ENCODE measurements at places on chromosomes 6 and 20. TPM values are rescaled to one million over a fixed set of nuclear protein-coding genes. Genes with fewer than 3 reads are reported as not detected.

The FRK gene
- total RNA-seq, result 0.02 TPM

The FOXA2 gene
- not detected for total RNA-seq

GRCh38 chr20:60136645-60137401 is 178.6 kb downstream of the CDH26 start:
- H3K36me3 ChIP-seq, result no peaks in the 10 kb centered on the region
- H3K4me1 ChIP-seq, result no peaks in the 10 kb centered on the region
- no peak overlapping the region for H3K4me3 ChIP-seq
- H3K27me3 ChIP-seq, result peaks cover 16% of the 10 kb centered on the region

The SPATA25 gene
- 0.48 TPM for total RNA-seq

DNA sequence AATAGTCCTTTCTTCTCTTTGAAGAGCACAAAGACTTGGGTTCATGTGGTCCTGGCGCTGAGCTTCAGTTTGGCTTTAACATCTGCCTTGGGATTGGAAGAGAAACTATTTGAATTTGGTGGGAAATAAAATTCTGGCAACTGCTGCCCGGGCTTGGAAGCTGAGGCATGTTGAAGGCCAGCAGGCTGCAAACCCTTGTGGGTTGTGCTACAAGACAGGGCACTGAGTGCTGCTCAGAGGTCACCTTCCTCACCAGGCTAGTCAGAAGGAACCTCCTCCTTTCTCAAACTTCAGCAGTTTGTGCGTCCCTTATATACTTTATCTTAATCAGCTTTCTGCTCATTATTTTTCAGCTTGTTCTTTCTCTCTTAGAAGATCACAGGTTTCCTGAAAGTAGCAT is 238.4 kb upstream of the TBX18 start:
- H3K36me3 ChIP-seq, result no peaks in the 10 kb centered on the region
- DNase-seq, result no peak
- no peak overlapping the region for H3K27ac ChIP-seq
- H3K27me3 ChIP-seq, result no peaks in the 10 kb centered on the region
- no peaks in the 10 kb centered on the region for H3K4me1 ChIP-seq

The MRAP2 gene
- total RNA-seq, result not detected

- H3K4me1 ChIP-seq, result peaks cover 66% of the 10 kb centered on the region
- H3K36me3 ChIP-seq, result peaks cover 18% of the 10 kb centered on the region
- H3K4me3 ChIP-seq, result peak overlapping the region; percentile 97
- peak overlapping the region; percentile 93 for H3K27ac ChIP-seq
These were observed 1.7 kb upstream of the DSTN start for GRCh38 chr20:17568045-17568788.

GRCh38 chr6:4078691-4079471 is at the start of gene FAM217A:
TSS of gene FAM217A (minus strand) at chr6:4079137. CDS start at chr6:4077414, 1,723 bp downstream.
- no peaks in the 10 kb centered on the region for H3K36me3 ChIP-seq
- no peaks in the 10 kb centered on the region for H3K27me3 ChIP-seq
- no peak within 1 kb of the TSS for H3K4me3 ChIP-seq
- no peak for DNase-seq

The ATP6V1G2 gene
- 3.6 TPM for total RNA-seq

GRCh38 chr20:31689141-31689540 is 33.5 kb downstream of the BCL2L1 start:
- H3K27me3 ChIP-seq, result no peaks in the 10 kb centered on the region
- H3K4me3 ChIP-seq, result no peak overlapping the region
- no peak overlapping the region for H3K27ac ChIP-seq
- peaks cover 32% of the 10 kb centered on the region for H3K36me3 ChIP-seq
- H3K4me1 ChIP-seq, result peaks cover 27% of the 10 kb centered on the region

DNA sequence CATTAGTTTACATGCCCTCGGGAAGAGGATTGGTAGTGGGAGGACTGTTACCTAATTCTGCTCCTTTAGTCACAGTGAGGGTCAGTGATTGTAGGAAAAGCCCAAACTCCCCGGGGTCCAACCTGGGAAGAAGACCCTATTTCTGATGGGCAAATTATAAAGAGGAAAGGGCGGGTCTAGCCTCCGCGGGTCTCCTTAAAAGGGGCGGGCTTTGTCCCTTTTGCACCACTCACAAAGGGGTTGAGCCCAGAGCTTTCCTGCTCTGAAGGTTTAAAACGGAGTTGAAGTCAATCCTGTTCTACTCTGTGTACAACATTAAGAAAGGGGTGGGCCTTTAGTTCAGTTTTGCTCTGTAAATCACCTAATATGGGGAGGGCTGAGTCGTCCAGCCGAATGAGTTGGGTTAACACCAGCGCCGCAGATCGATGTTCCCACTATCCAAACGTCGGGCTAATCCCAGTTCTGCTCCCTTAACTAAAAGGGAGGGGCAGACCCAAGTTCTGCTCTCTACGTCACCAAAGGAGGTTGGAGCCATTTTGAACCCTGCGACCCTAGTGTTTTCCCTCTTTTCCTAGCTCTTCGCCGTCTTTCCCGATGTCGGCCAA is 920 bp upstream of the RNF5 start:
- H3K4me1 ChIP-seq, result peaks cover 67% of the 10 kb centered on the region
- H3K36me3 ChIP-seq, result peaks cover 15% of the 10 kb centered on the region
- H3K27me3 ChIP-seq, result no peaks in the 10 kb centered on the region
- DNase-seq, result no peak

DNA sequence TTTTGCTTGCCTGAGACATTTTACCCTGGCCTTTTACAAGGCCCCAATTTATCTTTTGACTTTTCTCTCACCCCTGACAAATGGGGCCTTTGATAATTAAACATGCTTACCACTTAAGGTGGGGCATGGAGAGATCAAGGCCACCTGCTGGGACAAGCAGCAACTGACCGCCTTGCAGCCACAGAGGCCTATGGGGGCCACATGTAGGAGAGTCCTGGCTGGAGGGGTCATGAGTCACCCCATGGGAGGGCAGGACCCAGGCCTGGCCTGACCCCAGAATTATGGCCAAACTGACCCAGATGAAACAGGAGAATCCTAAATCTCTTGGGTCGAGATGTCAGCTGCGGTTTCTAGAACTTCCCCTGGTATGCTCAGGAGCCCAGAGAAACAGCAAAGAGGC is 8.5 kb upstream of the OCSTAMP start:
- no peak overlapping the region for H3K27ac ChIP-seq
- DNase-seq, result no peak
- H3K4me1 ChIP-seq, result peaks cover 20% of the 10 kb centered on the region
- H3K36me3 ChIP-seq, result no peaks in the 10 kb centered on the region
- peaks cover 6% of the 10 kb centered on the region for H3K27me3 ChIP-seq

- no peak overlapping the region for H3K4me3 ChIP-seq
- no peaks in the 10 kb centered on the region for H3K27me3 ChIP-seq
- H3K4me1 ChIP-seq, result no peaks in the 10 kb centered on the region
- peaks cover 29% of the 10 kb centered on the region for H3K36me3 ChIP-seq
- H3K27ac ChIP-seq, result no peak overlapping the region
- no peak for DNase-seq
These were observed 90.5 kb downstream of the ELOVL5 start for GRCh38 chr6:53258076-53258773.

DNA sequence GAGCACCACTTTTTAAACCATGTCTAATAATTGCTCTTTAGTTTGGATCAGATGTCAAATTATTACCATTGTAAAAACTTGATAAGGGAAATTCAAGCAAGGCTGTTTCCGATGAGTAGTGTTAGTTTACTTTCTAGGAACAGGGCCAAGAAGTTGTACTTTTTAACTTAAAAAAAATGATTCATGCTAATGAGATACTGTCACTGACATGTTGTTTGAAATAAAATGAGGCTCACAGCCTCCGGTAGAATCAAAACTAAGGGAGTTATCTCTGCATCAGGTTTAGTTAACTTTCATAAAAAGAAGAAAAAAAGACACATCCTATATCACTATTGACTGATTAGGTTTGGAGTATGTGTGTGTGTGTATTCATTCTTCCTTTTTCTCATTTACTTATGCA is 55.2 kb upstream of the SUPT3H start:
- no peaks in the 10 kb centered on the region for H3K27me3 ChIP-seq
- peak overlapping the region; percentile 54 for H3K4me3 ChIP-seq
- peak overlapping the region; percentile 46 for H3K27ac ChIP-seq
- peak; percentile 72 for DNase-seq
- peaks cover 26% of the 10 kb centered on the region for H3K36me3 ChIP-seq

GRCh38 chr20:52818491-52818890 is 153.7 kb upstream of the TSHZ2 start:
- H3K4me1 ChIP-seq, result no peaks in the 10 kb centered on the region
- no peak overlapping the region for H3K4me3 ChIP-seq
- no peak for DNase-seq
- no peaks in the 10 kb centered on the region for H3K27me3 ChIP-seq

DNA sequence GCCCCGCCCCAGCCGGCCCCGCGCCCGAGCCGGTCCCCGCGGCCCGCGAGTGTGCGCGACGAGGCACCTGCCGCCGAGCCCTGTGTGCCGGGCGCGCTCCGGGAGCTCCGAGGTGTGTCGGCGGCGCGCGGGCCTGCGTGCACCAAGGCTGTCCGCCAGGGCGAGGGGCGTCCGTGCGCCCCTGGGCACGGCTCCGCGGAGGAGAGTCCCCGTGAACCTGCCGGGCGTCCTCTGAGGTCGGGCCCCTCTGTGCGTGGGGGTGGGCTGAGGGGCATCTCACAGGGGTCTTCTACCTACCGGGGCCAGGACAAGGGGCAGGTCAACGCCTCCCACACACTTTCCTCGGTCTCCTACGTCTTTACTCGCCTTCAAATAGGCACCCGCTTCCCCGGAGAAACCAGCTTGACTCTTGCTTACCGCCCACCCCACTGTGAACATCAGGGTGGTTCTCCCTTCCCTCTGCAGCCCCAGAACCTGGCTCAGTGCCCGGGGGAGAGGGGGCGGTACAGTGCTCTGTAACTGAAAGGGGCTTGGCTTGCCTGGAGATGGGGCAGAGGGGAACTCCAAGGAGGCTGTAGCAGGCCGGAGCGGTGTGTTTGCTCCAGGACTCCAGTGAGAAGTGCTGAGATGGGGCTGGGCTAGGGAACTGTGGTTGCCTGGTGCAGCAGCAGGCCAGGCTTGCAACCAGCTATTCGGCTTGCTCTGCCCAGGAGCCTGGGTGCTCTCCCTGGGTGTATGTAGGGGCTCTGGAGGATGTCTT is at the start of gene SAMD10:
Gene SAMD10, minus strand, starts transcription at position 86 of the 760 bp plus-strand sequence. CDS start 175 bp downstream, outside the sequence.
- H3K36me3 ChIP-seq, result peaks cover 21% of the 10 kb centered on the region
- no peak for DNase-seq
- no peaks in the 10 kb centered on the region for H3K27me3 ChIP-seq

The ABHD16B gene
- total RNA-seq, result not detected

- peak; percentile 68 for DNase-seq
- peaks cover 5% of the 10 kb centered on the region for H3K36me3 ChIP-seq
- H3K27me3 ChIP-seq, result peaks cover 22% of the 10 kb centered on the region
- H3K4me1 ChIP-seq, result peaks cover 45% of the 10 kb centered on the region
These were observed 2.8 kb upstream of the HTR1B start for GRCh38 chr6:77466055-77466450.

- DNase-seq, result no peak
- peaks cover 16% of the 10 kb centered on the region for H3K27me3 ChIP-seq
- no peak overlapping the region for H3K4me3 ChIP-seq
- peaks cover 5% of the 10 kb centered on the region for H3K4me1 ChIP-seq
- H3K27ac ChIP-seq, result no peak overlapping the region
- no peaks in the 10 kb centered on the region for H3K36me3 ChIP-seq
These were observed 5.8 kb downstream of the IL20RA start for GRCh38 chr6:137039010-137039409.

The TTK gene
- 9.7 TPM for total RNA-seq

- H3K27ac ChIP-seq, result no peak overlapping the region
- peaks cover 24% of the 10 kb centered on the region for H3K4me1 ChIP-seq
- DNase-seq, result no peak
- H3K36me3 ChIP-seq, result no peaks in the 10 kb centered on the region
- H3K27me3 ChIP-seq, result peaks cover under 1% of the 10 kb centered on the region
- no peak overlapping the region for H3K4me3 ChIP-seq
These were observed 7.6 kb upstream of the FAM110A start for GRCh38 chr20:825710-826421.

- no peaks in the 10 kb centered on the region for H3K36me3 ChIP-seq
- no peak overlapping the region for H3K4me3 ChIP-seq
These were observed 440.1 kb downstream of the EPHA7 start for GRCh38 chr6:92979281-92979680.

- no peak overlapping the region for H3K4me3 ChIP-seq
- no peak for DNase-seq
- no peaks in the 10 kb centered on the region for H3K36me3 ChIP-seq
- H3K27ac ChIP-seq, result no peak overlapping the region
- no peaks in the 10 kb centered on the region for H3K27me3 ChIP-seq
These were observed 255.5 kb upstream of the NRSN1 start for GRCh38 chr6:23870496-23870895.

GRCh38 chr20:50068041-50068651 is 44.8 kb downstream of the UBE2V1 start:
- no peaks in the 10 kb centered on the region for H3K27me3 ChIP-seq
- no peak overlapping the region for H3K27ac ChIP-seq
- H3K36me3 ChIP-seq, result no peaks in the 10 kb centered on the region
- H3K4me3 ChIP-seq, result no peak overlapping the region

The FAM209B gene
- total RNA-seq, result not detected

DNA sequence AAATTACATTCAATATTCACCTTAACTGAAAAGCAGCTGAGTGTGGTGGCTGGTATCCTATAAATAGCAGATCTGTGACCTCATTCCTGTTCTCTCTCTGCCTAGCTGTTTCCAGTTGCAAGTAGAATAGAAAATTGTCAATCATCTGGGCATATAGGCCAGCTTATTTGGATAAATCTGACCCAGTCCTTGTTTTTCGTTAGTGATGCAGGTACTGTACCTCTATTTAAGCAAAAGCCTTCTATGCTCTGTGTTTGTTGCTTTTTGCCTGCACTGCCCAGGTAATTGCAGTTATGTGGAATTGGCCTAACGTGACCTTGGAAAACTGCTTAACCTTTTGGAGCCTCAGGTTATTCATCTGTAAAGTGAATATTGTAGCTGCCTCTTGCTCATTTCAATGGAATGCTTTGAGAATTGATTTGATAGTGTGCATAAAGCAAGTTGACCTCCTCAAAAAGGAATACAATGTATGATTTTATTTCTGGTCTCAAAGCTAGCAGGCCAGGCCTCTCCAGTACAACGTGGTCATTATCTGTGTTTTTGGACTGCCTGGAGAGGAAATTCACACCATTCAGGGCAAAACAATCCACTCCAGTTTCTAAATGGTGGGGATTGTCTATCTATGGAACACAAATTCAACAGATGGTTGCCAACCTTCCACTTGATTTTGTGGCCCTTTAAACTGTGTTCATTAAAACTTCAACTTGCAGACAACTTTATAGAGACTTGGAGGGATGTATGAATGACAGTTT is 508.7 kb upstream of the CITED2 start:
- peaks cover 7% of the 10 kb centered on the region for H3K36me3 ChIP-seq
- peak; percentile 28 for DNase-seq
- peak overlapping the region; percentile 15 for H3K4me3 ChIP-seq
- no peaks in the 10 kb centered on the region for H3K27me3 ChIP-seq
- peak overlapping the region; percentile 63 for H3K27ac ChIP-seq

- no peak overlapping the region for H3K4me3 ChIP-seq
- no peaks in the 10 kb centered on the region for H3K36me3 ChIP-seq
- peaks cover 21% of the 10 kb centered on the region for H3K27me3 ChIP-seq
These were observed 206.8 kb upstream of the ARG1 start for GRCh38 chr6:131366223-131366622.
